ENCODE measurements at places on chromosomes 16 and 17. TPM values are rescaled to one million over a fixed set of nuclear protein-coding genes. Genes with fewer than 3 reads are reported as not detected.
A peak's percentile ranks its signal among the peaks of the same experiment; 100 is the strongest.

The CCL7 gene
- not detected for total RNA-seq

GRCh38 chr17:5740937-5741336, 156.6 kb upstream of the NLRP1 start:
- H3K4me1 ChIP-seq: peaks cover 4% of the 10 kb centered on the region
- H3K27ac ChIP-seq: no peak overlapping the region
- H3K36me3 ChIP-seq: no peaks in the 10 kb centered on the region
- H3K4me3 ChIP-seq: no peak overlapping the region
- no peaks in the 10 kb centered on the region for H3K27me3 ChIP-seq
- DNase-seq: no peak

The CETP gene
- not detected for total RNA-seq

The CFAP119 gene
- total RNA-seq: 6.6 TPM

The NAGS gene
- total RNA-seq: 6.1 TPM

The IL21R gene
- 0.70 TPM for total RNA-seq

DNA sequence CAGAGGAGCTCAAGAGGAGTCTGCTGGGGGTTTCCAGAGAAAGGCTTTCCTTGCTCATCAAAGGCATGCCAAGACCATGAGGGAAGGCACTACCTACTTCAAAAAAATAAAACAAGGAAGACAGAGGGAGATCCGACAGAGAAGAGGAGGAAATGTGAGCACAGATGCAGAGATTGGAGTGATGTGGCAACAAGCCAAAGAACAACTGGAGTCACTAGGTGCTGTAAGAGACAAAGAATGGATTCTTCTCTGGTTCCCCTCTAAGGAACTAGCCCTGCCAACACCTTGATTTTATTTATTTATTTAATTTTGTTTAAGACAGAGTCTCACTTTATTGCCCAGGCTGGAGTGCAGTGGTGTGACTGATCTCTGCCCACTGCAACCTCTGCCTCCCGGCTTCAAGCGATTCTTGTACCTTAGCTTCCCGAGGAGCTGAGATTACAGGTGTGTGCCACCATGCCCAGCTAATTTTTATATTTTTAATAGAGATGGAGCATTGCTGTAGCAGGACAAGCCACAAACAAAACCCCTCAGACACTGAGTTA, 13.8 kb upstream of the ACSF2 start:
- H3K4me3 ChIP-seq: no peak overlapping the region
- no peaks in the 10 kb centered on the region for H3K36me3 ChIP-seq
- DNase-seq: no peak
- 0 out of 2 replicates have a peak, but pooled peaks cover 3% of the 10 kb centered on the region for H3K4me1 ChIP-seq

DNA sequence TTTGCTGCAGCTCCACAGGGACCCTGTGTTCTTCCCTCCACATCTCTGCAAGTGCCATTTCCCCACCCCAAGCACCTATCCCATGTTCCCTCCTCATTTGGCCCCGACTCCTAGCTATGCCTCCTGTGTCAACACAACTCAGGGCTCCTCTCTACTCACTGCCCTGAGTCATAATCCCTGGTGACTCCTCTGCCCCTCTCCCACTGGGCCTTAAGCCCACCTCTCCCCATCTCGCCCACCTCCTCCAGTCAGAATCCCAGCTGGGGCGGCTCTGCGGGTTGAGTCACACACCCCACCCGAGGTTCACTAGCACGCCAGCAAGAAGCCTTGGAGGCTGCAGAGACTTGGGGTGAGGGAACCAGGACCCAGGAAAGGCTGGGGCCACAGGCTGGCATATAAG, 346.2 kb downstream of the FOXL1 start:
- no peak overlapping the region for H3K4me3 ChIP-seq
- no peak for DNase-seq
- no peak overlapping the region for H3K27ac ChIP-seq
- peaks cover 12% of the 10 kb centered on the region for H3K4me1 ChIP-seq
- H3K27me3 ChIP-seq: no peaks in the 10 kb centered on the region

The TELO2 gene
- total RNA-seq: 86.7 TPM

- H3K27me3 ChIP-seq: peaks cover 3% of the 10 kb centered on the region
- no peak overlapping the region for H3K27ac ChIP-seq
- no peaks in the 10 kb centered on the region for H3K4me1 ChIP-seq
- no peak overlapping the region for H3K4me3 ChIP-seq
- DNase-seq: peak; percentile 80
These were observed 295.8 kb downstream of the FOXL1 start for GRCh38 chr16:86874141-86874540.

DNA sequence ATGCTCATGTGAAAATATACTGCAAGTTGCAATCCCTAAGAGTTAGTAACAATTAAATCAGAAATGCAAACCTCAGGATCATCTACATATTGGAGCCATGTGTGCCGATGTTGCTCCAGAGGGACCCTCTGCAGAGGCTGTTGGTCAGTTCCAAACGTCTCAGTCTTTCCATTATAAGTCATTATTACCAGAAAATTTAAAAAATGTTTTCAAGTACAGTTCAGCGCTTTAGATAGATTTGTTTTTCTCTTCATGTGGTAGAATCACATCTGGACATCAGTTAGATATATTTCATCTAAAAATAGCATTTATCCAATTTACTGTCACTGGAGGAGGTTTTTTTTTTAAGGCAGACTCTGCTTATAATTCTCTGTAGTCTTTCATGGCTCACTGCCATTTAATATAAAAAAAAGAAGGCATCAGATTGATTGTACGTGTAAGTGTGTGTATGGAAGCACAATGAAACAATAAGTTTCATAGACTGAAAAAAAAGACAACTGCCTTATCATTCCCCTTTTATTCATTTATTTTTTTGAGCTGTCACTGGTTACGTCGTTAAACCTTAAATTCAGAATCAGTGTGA, 46.1 kb upstream of the MARCHF10 start:
- DNase-seq: no peak
- no peaks in the 10 kb centered on the region for H3K4me1 ChIP-seq
- no peaks in the 10 kb centered on the region for H3K36me3 ChIP-seq
- H3K4me3 ChIP-seq: no peak overlapping the region
- no peak overlapping the region for H3K27ac ChIP-seq

- DNase-seq: no peak
- H3K27me3 ChIP-seq: peaks cover 4% of the 10 kb centered on the region
- H3K36me3 ChIP-seq: no peaks in the 10 kb centered on the region
- no peak overlapping the region for H3K27ac ChIP-seq
- peaks cover 4% of the 10 kb centered on the region for H3K4me1 ChIP-seq
- no peak overlapping the region for H3K4me3 ChIP-seq
These were observed 12.3 kb downstream of the FOXL1 start for GRCh38 chr16:86590501-86591144.

DNA sequence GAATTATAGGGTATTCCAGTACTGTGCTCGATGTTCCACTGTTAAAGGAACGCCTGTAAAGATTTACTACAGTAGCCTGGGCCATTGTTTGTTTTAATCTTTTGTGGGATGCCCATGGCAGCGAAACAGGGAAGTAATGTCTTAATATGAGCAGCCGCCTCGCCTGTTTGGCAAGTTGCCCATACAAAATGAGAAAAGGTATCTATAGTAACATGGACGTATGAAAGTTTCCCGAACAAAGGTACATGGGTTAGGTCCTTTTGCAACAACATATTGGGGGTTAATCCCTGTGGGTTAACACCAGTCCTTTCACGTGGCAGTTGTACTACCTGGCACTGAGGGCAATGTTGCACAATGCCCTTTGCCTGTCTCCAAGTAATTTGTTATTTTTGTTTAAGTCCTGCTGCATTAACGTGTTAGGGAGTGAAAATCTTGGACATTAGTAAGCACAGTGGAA, 21.1 kb upstream of the TMC5 start:
- no peak overlapping the region for H3K4me3 ChIP-seq
- no peak overlapping the region for H3K27ac ChIP-seq
- H3K4me1 ChIP-seq: peaks cover 23% of the 10 kb centered on the region
- H3K27me3 ChIP-seq: peaks cover 6% of the 10 kb centered on the region
- no peak for DNase-seq

The NSRP1 gene
- 23.8 TPM for total RNA-seq

The FAM20A gene
- total RNA-seq: 2.0 TPM

- H3K4me3 ChIP-seq: no peak overlapping the region
- no peak for DNase-seq
- no peak overlapping the region for H3K27ac ChIP-seq
- peaks cover 8% of the 10 kb centered on the region for H3K36me3 ChIP-seq
- no peaks in the 10 kb centered on the region for H3K4me1 ChIP-seq
These were observed 6.5 kb upstream of the NPIPB7 start for GRCh38 chr16:28478506-28479180.

DNA sequence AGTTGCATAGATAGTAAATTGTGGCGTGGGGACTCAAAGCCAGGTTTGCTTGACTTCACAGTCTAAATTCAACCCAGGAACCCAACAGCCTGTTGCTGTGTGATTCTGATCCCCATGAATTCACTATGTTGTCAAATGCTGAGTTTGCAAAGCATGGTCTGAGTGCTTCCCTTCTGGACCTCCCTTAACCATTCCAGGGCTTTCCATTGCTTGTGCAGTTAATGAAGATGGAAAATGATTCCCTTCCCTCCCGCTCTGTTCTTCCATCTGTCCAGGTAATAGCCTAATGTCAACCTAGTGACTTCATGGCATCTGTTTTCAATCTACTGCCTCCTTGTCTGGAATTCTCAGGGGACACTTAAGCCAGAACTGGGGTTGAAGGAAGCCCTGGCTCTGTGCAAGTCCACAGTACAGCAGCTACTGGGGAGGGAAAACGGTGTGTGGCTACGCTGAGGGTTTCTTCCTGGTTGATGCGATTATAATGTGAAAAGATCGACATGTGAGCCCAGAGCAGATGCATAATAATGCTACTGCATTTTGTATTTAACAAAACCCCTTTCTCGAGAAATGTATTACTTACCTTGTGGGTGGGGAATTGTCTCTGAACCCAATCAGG, 206.7 kb downstream of the CDH13 start:
- H3K4me1 ChIP-seq: peaks cover 52% of the 10 kb centered on the region
- H3K4me3 ChIP-seq: no peak overlapping the region
- peaks cover 7% of the 10 kb centered on the region for H3K36me3 ChIP-seq
- no peaks in the 10 kb centered on the region for H3K27me3 ChIP-seq
- DNase-seq: no peak

The SOX15 gene
- 19.9 TPM for total RNA-seq

- no peaks in the 10 kb centered on the region for H3K27me3 ChIP-seq
- H3K27ac ChIP-seq: no peak overlapping the region
- peaks cover 84% of the 10 kb centered on the region for H3K36me3 ChIP-seq
- no peak for DNase-seq
- no peak overlapping the region for H3K4me3 ChIP-seq
These were observed 18.1 kb downstream of the POLR2A start for GRCh38 chr17:7502171-7502847.

- no peak for DNase-seq
- H3K4me3 ChIP-seq: no peak overlapping the region
- H3K36me3 ChIP-seq: peaks cover 22% of the 10 kb centered on the region
- peaks cover 2% of the 10 kb centered on the region for H3K4me1 ChIP-seq
- peaks cover 10% of the 10 kb centered on the region for H3K27me3 ChIP-seq
- H3K27ac ChIP-seq: no peak overlapping the region
These were observed 198.4 kb downstream of the COPRS start for GRCh38 chr17:31660684-31661083.

DNA sequence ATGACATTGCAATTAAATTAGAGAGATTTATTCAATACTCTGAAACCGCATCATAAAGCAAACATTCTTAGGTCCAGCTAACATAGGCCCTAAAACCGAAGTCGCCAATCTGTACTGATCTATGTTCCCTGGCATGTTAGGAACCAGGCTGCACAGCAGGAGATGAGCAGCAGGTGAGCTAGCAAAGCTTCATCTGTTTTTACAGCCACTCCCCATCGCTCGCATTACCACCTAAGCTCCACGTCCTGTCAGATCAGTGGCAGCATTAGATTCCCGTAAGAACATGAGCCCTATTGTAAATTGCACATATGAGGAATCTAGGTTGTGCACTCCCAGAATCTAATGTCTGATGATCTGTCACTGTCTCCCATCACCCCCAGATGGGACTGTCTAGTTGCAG, 91.5 kb downstream of the PARN start:
- H3K4me3 ChIP-seq: no peak overlapping the region
- H3K36me3 ChIP-seq: peaks cover 28% of the 10 kb centered on the region
- no peak for DNase-seq
- H3K4me1 ChIP-seq: peaks cover 5% of the 10 kb centered on the region
- no peaks in the 10 kb centered on the region for H3K27me3 ChIP-seq

DNA sequence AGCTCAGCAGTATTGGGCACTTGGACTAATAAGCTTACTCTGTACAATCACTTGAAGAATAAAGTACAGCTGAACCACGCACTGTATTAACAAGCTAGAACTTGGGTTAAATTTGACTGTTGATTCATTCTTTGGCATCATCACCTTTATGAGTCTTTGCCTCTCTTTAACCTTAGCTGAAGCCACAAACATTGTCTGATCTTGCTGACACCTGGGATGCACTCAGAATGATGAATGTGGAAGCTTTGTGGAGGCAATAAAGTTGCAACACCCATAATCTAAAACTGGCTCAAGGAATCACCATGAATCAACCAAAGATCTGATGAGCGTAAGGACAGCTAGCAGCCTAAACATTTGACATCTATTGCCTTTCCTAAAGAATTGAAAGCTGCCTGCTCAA, 590.6 kb upstream of the SOX9 start:
- no peak for DNase-seq
- no peak overlapping the region for H3K4me3 ChIP-seq
- H3K4me1 ChIP-seq: no peaks in the 10 kb centered on the region
- peaks cover 3% of the 10 kb centered on the region for H3K36me3 ChIP-seq
- H3K27ac ChIP-seq: no peak overlapping the region

DNA sequence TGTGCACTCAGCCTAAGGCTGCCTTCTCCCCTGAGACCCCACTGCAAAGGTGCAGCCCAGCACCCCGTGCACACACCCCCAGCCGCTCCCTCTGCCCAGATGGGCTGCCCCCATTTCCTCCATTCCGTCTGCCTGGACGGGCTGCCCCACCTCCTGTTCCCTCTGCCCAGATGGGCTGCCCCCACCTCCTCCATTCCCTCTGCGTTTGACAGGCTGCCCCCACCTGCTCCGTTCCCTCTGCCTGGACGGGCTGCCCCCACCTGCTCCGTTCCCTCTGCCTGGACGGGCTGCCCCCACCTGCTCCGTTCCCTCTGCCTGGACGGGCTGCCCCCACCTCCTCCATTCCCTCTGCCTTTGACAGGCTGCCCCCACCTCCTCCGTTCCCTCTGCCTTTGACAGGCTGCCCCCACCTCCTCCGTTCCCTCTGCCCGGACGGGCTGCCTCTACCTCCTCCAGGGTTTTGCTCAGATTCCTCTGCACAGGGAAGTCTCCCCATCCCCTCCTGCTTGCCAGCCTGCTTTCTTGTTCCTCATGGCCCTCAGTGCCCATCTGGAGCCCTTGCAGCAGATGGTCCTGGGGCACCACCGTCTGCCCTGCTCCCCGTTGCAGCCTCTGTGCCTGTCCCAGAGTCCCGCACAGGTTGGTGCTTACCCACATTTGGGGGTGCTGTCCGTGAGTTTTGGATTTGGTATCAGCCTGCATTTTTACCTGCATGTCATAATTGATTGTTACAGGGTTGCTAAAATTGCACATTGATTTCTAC, 23.4 kb upstream of the IL17C start:
- H3K4me3 ChIP-seq: no peak overlapping the region
- H3K27me3 ChIP-seq: no peaks in the 10 kb centered on the region
- peaks cover 15% of the 10 kb centered on the region for H3K4me1 ChIP-seq

- no peak for DNase-seq
- peaks cover 54% of the 10 kb centered on the region for H3K36me3 ChIP-seq
- H3K4me1 ChIP-seq: peaks cover 13% of the 10 kb centered on the region
- peaks cover 2% of the 10 kb centered on the region for H3K27me3 ChIP-seq
- no peak overlapping the region for H3K4me3 ChIP-seq
These were observed 22.1 kb downstream of the MLYCD start for GRCh38 chr16:83920894-83921491.
